ENCODE measurements at places on chromosomes 4 and X.

DNA sequence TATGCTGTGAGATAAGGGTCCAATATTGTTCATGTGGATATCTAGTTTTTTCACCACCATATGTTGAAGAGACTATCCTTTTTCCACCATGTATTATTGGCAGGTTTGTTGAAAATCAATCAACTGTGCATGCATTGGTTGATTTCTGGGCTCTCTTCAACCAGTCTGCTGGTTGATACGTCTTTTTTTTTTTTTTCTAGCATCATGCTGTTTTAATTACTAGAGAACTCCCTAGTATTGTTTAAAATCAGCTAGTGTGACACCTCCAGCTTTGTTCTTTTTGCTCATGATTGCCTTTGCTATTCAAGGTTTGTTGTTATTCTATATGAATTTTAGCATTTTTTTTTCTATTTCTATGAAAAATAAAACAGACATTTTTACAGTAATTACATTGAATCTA, 123.9 kb downstream of the SLC7A11 start:
- no peak for DNase-seq

DNA sequence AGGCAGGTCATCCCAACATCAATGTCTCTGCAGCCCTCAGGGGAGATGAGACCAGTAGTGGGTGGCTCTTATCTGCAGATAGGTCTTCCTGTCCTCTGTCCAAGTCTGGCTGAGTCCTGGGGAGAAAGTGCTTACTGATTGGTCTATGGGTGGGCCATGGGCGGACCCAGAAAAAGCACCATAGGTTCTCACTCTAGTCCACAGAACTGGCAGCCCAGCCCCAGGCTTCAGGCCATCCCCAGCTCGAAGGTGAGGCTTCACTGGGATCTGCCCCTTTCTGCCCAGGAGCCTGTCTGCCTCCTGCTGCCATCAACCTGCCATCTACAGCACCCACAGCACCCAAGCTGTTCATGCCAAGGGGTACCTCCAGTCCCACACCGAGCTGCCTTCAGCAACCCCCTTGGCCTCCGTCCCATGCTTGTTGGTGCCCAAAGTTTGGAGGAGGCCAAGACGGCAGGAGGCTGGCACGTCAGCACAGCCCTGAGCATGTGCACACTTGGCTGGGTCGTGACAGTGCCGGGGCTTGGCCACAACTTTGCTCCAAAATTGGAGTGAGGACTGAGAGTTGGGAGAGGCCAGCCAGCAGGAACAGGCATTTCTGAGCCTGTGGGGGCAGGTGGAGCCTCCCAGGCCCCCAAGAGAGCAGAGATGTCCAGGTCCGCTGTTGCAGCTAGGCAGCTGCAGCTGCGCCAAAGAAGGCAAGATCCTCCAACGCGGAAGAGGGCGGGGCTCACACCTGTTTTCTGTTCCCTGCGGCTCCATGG, 99.6 kb downstream of the IQCM start:
- DNase-seq, result no peak

DNA sequence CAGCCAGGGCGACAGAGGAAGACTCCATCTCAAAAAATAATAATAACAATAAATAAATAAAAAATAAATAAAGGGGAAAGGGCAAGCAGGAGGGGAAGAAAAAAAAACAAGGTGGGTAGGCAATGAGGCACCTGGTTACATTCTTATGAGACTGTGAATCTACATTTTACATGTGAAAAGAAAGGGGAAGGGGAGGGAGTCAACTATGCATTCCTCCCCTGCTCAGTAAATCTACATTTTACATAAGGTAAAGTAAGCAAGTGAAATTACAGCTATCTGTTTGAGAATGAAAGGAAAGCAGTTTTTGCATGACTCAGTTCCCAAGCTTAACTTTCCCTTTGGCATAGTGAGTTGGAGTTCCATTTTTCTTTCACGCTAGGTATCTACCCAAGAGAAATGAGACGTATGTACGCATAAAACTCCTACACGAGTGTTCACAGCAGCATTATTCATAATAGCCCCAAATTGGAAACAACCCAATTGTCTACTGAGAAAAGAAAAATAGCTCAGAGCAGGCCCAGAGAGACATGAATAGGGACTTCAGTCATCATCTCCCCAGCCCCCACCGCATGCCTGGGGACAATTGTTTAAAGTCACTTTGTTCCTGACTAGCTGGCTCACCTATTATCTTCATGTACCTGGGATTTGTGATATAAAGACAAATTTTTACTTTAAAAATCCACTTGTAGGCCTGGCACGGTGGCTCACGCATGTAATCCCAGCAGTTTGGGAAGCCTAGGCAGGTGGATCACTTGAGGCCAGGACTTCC, 52.4 kb downstream of the DDX3X start:
- no peak for DNase-seq

DNA sequence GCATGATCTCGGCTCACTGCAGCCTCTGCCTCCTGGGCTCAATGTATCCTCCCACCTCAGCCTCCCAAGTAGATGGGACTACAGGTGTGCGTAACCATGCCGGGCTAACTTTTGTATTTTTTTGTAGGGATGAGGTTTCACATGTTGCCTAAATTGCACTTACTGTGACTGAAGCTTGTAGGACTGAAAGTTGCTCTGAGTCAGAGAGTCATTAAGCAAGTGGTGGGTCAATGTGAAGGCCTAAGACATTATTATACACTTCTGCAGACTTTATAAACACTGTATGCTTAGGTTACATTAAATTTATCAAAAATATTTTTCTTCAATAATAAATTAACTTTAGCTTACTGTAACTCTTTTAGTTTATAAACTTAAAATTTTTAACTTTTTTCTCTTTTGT, 170.2 kb downstream of the FAT4 start:
- DNase-seq, result no peak

DNA sequence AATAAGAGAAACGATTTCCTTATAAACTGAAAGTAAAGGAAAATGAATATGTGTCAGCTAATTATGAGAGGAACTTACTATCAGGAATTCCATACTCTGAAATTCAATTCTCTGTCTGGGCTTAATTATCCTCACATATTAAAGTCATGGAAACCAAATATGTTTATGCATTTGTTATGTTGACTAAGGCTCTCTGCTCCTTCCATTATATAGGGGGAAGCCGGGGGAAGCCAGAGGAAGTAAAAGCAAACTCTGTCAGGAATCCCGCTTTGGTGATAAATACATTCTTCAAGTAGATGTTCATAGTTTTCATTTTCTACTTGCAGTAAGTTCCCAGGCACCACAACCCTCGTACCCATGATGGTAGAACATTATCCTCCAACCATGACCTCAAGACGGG, 142.8 kb upstream of the VCX2 start:
- DNase-seq, result no peak

DNA sequence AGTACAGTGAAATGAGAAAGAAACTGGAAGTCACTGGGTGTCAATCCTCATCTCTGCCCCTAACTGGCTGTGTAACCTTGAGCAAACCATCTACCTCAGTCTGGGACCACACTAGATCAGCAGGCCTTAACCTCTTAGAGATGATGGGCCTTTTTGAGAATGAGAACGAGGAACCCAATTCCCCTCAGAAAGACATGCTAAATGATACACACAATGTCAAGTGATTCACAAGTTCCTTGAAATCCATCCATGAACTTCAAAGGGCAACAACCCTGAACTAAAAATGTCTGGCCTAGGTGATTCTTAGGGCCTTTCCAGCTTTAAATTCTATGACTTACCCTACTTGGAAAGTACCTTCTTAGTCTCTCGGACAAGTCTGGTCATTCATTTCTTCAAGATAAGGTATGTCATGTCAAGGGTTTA, 47.4 kb downstream of the ACSL4 start:
- DNase-seq, result no peak
